ENCODE measurements at places on chromosomes 6 and 20.

DNA sequence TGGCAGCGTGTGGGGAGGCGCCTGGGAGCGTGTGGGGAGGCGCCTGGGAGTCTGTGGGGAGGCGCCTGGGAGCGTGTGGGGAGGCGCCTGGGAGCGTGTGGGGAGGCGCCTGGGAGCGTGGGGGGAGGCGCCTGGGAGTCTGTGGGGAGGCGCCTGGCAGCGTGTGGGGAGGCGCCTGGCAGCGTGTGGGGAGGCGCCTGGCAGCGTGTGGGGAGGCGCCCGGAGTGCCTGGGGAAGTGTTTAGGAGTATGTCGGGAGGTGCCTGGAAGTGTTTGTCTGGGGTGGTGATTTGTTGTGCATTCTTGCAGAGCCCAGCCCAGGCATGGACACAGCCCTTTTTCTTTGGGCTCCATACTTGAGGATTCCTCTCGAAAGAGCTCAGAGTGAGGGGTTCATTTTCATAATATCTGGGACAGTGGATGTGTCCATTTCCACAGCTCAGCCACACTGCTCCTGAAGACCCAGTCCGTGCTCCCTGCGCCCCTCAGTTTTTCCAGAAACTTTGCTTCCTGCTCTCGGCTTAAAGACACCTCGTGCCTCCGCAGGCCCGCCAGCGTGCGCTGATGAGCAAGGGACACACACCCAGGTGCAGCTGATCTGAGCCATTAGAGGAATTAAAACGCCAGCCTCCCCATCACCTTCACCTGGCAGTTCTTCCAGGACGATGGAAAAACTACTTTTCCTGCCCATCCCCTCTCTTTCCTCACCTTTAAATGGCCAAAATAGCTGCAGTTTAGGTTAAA lies 172.2 kb upstream of the THBS2 start:
- peak; percentile 54 for DNase-seq

- DNase-seq = peak; percentile 17
Measured at GRCh38 chr20:41483553-41483930, 116.9 kb upstream of the EMILIN3 start.

GRCh38 chr6:143183666-143184065 lies 123.0 kb downstream of the AIG1 start:
- DNase-seq = peak; percentile 62

- DNase-seq = no peak
Measured at GRCh38 chr6:91279740-91280493, 693.0 kb upstream of the MAP3K7 start.

GRCh38 chr6:113828984-113829695 lies 28.0 kb upstream of the MARCKS start:
- no peak for DNase-seq

- DNase-seq = no peak
Measured at GRCh38 chr6:121395736-121396135, 39.7 kb upstream of the GJA1 start.
